ENCODE measurements at places on chromosomes 3 and 15. TPM values are rescaled to one million over a fixed set of nuclear protein-coding genes. Genes with fewer than 3 reads are reported as not detected.

THBS1 gene
- total RNA-seq = 174 TPM

DNA sequence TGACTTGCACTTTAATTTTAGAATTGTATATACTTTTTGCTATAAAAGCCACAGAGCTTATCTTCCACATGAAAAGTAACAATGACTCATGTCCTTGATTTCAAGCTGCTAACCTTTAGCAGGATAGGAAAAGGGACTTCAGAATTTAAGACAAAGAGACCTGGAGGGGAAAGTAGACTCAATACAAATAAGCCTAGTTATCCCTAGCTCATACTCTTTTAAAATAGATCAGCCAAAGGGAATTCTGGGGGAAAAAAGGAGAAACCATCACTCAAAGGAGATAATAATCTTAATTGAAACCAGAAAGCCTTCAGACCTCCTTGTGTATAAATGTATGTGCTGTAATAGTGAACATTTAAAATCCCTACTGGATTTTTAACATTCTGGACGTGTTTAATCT is 930.3 kb downstream of the NTRK3 start:
- DNase-seq = no peak

GRCh38 chr3:25191673-25192072 is 236.4 kb upstream of the RARB start:
- no peak for DNase-seq

GRCh38 chr3:14141602-14142341 is 16.9 kb downstream of the TMEM43 start:
- DNase-seq = no peak

ZMAT3 gene
- total RNA-seq = 8.1 TPM

IMPG2 gene
- 0.54 TPM for total RNA-seq

DNA sequence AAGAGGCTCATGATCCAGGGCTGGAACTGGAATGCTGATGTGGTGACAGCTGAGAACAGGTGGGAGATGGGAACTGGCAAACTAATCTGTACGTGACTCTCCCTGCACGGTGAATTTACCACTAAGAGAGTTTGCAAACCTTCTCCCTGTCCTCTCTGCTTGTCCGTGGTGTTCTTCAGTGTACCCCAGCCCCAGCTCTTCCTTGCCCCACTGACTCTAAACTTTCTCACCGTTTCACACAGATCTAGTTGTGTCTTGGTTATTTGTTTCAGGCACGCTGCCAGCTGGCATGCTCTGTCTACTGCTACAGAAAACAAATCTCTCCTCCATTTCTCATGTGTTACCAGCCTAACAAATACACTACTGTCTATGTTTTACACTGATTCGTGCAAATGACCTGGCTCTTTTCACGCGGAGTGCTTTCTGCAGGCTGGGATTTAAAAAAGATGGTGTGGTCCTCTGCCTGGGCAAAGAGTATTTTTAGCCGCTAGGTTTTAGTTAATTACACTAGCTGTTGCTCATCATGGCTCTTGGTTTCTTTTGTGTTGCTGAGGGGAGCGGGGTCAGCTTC is 192.7 kb upstream of the LRIG1 start:
- DNase-seq = peak; percentile 37

- DNase-seq = peak; percentile 54
These were observed 330.7 kb upstream of the TRIM42 start for GRCh38 chr3:140347151-140347550.

DNA sequence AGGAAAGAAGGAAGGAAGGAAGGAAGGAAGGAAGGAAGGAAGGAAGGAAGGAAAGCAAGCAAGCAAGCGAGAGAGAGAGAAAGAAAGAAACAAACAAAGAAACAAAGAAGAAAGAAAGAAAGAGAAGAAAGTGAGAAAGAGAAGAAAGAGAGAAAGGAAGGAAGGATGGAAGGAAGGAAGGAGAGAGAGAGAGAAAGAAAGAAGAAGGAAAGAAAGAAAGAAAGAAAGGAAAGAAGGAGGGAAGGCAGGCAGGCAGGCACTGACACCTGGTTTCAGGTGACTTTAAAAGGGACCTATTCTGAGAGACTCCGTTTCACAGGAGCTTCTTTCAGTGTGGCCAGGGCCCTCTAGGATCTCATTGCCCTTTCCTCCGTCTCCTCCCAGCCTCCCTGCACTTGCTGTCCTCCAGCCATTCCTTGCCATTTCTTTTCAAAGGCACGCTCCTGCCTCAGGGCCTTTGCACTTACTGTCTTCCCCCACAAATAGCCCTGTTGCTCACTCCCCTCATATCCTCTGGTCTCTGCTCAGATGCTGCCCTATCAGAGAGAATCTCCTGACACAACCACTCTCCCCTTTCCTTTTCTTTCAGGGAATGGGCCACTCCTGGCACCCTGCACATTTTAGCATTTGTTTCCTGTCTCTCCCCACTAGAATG is 31.5 kb downstream of the IL12A start:
- DNase-seq = no peak

B3GNT5 gene
- 28.1 TPM for total RNA-seq

DNA sequence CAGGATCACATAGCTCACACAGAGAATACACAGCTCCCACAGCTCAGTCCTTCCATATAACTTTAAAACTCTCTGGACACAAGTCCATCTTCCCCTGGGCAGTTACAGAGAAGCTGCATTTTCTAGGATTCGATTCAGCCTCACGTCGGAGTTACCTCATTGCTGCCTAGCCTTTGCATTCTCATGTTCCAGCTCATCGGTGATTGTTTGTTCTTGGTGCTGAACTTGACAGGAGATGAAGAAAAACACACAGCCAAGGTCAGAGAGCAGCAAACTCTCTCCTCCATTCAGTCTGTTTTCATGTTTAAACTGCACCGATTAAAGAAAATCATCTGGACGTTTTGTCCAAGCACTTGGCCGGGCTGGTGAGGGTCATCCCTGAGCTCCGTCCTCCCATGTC is 375.5 kb upstream of the CFAP20DC start:
- no peak for DNase-seq

- no peak for DNase-seq
These were observed 122.4 kb downstream of the SMAD6 start for GRCh38 chr15:66824424-66824823.

GRCh38 chr15:31271224-31271635 is 55.4 kb upstream of the KLF13 start:
- no peak for DNase-seq

GRCh38 chr3:189516039-189516438 is 115.2 kb upstream of the TP63 start:
- DNase-seq = no peak

DNA sequence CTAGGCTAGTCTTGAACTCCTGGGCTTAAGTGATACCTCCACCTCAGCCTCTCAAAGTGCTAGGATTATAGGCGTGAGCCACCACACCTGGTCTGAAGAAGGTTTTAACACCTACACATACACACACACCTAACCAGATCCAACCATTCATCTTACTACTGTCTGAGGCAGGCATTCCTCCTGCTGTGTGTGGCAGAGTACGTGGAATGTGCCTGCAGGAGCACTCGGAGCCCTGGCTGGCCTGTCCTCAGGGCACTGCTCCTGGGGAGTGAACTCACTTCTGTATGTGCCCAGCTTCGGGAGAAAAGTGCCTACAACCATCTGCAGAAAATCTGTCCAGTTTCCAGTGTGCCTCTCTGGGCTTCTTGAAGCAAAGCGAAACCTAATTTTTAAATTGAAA is 58.2 kb upstream of the LIMD1 start:
- no peak for DNase-seq

GRCh38 chr15:89785064-89785773 is 9.1 kb downstream of the MESP2 start:
- DNase-seq = no peak

DNA sequence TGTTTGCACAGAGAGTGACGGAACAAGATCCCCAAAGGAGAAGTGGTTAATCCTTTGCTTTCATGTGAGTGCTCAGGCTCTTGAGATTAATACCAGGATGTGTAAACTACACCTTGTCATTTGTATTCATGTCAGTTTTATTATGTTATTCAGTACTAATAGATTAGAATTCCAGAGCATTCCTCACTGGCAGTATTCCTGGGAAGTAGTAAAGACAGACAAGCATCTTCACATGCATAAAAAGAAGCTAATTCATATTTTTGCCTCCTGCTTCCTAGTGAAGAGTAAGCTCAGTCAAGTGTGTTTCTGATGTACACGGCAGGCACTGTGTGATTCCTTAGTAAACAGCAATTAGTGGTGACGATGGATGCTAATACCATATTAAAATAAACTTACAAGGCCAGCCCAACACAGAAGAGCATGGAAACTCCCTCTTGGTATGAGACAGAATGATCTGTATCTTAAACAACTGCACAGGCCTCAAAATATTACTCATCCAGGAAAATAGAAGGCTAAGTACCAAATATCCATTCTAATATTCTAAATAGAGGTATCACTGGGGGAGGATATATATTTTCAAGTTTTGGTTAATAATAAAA is 336.8 kb upstream of the MCTP2 start:
- no peak for DNase-seq

DNA sequence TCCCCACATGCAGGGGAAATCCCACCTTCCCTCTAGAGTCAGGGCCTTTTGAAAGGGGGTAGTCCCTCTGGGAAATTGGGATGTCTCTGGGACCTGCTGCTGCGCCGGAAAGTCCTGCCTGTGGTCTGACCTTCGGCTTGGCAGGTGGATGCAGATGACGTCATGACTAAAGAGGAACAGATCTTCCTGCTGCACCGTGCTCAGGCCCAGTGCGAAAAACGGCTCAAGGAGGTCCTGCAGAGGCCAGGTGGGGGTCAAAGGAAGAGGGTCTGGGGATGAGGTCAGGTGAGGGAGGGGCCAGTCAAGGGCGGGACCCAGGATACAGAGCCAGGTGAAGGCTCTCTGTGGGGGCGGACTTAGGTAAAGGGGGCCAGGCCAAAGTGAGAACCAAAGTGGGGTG is 16.2 kb downstream of the PTH1R start:
- no peak for DNase-seq

- no peak for DNase-seq
These were observed 362.8 kb upstream of the RGMA start for GRCh38 chr15:93451822-93452221.

IL17RD gene
- 4.8 TPM for total RNA-seq

GRCh38 chr3:123678108-123678511 is 93.3 kb upstream of the HACD2 start:
- DNase-seq = no peak

TICRR gene
- 1.7 TPM for total RNA-seq

PGBD4 gene
- total RNA-seq = 1.8 TPM
